Type B pancreatic cell (in vitro differentiated cells): ENCODE measurements at places on chromosomes 2 and 18. TPM values are rescaled to one million over a fixed set of nuclear protein-coding genes. Genes with fewer than 3 reads are reported as not detected.

DNA sequence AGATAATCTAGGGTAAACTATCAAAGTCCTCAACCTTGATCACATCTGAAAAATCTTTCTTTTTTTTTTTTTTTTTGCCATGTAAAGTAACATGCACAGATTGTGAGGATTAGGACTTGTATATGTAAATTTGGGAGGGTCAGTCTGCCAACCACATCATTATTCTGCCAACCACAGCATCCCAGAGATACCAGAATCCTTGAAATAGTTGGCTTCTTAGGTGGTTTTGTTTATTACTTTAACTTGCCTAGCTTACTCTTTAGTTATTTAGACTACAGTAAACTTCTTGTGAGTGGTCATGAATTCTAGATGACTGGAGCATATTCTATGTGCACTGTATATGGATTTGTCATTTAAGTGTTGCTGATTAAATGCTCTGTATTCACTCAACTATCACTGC lies 242.1 kb upstream of the RBMS1 start:
- no peak for DNase-seq

DNA sequence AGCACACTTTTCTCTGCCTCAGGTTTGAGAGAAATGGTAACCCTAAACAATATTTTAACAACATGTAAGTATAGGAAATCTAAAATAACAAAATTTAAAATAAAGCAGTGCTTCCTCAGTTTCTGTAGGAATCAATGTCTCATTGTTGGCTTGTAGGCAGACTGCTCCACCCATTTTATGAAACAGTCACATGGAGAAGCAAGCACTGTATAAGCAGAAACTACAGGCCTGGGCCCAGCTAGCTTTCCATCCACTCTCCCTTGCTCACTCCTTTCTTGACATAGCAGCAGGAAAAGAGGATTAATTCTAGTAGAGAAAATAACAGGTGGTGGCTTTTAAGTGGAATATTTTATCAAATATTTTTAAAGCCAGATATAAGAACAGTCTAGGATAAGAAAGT lies 97.2 kb downstream of the PLEKHM3 start:
- no peak for DNase-seq

DNA sequence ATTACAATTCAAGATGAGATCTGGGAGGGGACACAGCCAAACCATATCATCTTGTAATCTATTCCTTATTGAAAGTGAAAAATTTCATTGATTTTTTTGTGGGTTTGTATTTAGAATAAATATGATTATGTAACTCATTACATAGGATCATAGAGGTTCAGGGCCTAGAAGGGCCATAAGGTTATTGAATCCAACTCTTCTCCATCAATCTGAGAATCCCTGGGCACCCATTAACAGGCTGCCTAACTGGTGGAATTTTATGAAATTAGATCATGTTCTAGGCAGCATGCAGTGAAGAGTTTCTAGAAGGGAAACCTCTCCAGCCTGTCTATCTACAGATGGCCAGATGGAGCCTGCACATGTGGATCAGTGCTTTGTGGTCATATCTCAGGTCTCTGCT lies 6.3 kb upstream of the APOB start:
- DNase-seq, result no peak

DNA sequence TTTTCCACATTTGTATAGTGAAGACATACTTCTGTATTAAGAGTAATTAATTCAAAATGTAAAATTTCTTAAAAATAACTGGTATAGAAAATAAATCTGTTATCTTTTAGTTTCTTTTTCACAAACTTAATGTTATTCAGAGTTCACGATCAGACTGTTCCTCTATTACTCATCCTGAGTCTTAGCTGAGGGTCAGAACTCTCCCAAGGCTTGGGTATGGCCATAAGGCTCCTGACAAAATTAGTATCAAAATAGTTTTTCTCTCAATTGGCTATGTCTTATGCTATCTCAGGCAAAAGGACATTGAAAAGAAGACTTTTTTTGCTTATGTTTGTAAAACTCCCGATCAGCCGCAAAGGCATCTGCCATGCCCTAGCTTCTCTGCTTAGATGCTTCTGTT lies 56.1 kb upstream of the NAB1 start:
- DNase-seq, result no peak

MAP2 gene
- 18.2 and 37.5 TPM in 2 replicates for total RNA-seq

GRCh38 chr2:127897531-127898211 lies 11.9 kb upstream of the AMMECR1L start:
- no peak for DNase-seq

PTPN18 gene
- 35.8 and 37.5 TPM in 2 replicates for total RNA-seq

DNA sequence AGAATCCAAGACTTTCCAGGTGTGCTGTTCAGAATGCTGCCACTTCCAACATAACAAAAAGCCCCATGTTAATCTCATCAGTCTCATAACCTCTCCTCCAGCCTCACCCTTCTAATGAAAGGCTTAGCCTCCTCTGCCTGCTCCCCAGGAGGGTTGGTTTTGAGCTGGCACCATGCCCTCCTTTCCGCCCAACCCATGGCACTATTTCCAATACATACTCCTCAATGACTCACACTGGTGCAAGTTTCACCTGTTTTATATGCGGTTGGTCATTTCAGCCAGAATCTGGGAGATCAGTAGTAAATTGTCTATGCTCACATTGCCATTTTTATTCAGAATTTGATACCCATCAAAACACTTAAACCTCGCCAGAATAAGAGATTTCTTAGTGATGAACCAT lies 157.6 kb upstream of the NRP2 start:
- no peak for DNase-seq

PFN4 gene
- total RNA-seq, result 1.3 and 2.5 TPM in 2 replicates

- no peak for DNase-seq
These were observed 115.1 kb downstream of the STPG4 start for GRCh38 chr2:47039913-47040562.

DNA sequence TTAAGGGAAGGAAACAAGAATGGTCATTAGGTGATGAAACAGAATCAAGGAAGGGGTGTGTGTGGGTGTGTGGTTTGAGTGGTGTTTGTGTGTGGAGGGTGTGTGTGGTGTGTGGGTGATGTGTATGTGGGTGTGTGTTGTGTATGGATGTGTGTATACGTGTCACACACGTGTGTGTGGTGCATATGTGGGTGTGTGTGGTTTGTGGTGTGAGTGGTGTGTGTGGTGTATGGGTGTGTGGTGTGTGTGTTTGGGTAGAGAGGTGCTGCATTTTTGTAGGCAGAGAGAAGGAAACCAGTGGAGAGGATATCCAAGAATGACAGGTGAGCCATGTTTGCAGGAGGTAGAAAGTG lies 1.1 kb upstream of the CEP192 start:
- DNase-seq, result no peak

DNA sequence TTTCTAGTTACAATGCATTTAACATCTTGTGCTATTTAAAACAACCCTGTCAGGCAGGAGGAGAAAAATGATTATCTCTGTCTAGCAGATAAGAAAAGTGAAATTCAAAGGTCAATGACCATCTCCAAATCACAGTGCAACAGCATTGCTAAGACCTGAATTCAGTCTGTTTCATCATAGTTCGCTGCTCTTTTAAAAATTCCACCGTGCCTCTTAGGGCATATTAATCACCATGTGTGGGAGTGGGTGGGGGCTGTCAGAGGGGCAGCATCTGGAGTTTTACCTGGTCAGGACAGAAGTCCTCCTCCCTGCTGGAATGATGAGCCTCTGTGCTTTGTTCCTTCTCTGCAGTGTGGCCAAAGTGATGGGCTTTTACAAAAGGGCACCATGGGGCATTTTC lies 418.7 kb upstream of the RGPD4 start:
- DNase-seq, result no peak

MC5R gene
- not detected in 2 replicates for total RNA-seq

GRCh38 chr2:218168635-218169462 lies 2.1 kb upstream of the CXCR1 start:
- DNase-seq, result no peak

DNA sequence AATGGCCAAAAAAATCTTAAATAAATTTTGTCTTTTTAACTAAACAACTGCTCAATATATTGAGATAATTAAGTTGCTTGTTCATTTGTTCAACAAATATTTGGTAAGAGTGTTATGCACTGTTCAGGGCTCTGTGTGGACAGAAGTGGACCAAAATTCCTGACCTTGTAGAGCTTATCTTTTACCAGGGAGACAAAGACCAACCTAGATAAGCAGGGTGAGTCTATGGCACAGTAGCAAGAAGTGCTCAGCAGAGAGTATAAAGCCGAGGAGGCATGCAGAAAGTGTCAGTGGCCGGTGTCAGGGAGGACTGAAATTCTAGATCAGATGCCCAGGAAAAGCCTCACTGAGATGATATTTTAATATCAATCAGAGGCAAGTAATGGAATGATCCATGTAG lies 2.6 kb downstream of the RAB27B start:
- no peak for DNase-seq

CD226 gene
- total RNA-seq, result 0.59 and 0.92 TPM in 2 replicates

CHRNG gene
- total RNA-seq, result 0.50 and 0.87 TPM in 2 replicates

GRCh38 chr2:289362-290089 lies 1.6 kb upstream of the ALKAL2 start:
- DNase-seq, result no peak

DNA sequence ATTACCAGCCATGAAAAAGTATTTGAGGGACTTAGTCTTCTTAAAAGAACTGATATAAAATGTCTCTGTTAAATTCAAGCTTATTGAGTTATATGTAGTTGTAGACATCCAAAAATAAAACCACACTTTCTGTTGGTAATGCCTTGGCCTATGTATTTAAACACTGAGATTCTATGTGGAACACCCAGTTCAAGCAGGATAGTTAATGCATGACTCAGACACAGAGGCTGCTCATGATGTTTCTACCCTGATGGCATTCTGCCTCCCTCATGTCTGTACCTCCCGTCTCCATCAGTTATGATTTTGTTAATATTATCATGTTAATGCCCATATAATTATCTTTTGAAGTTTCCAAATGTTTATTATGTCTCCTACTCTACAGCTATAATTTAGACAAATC lies 164.5 kb downstream of the XIRP2 start:
- DNase-seq, result no peak

GRCh38 chr18:2948038-2948437 lies 64.9 kb downstream of the LPIN2 start:
- DNase-seq, result no peak

- no peak for DNase-seq
These were observed 298.6 kb upstream of the MAP2 start for GRCh38 chr2:209125291-209125690.

DSG1 gene
- 4.8 and 40.8 TPM in 2 replicates for total RNA-seq

- DNase-seq, result no peak
These were observed 179.1 kb downstream of the ERBB4 start for GRCh38 chr2:212359425-212360067.

- peak; percentile 15 for DNase-seq
These were observed 20.7 kb downstream of the SLC4A3 start for GRCh38 chr2:219648176-219648575.

- no peak for DNase-seq
These were observed 18.9 kb downstream of the ASB1 start for GRCh38 chr2:238445409-238446190.

RNF149 gene
- 47.0 and 57.3 TPM in 2 replicates for total RNA-seq

NAT8 gene
- total RNA-seq, result 0.40 TPM in 1 of 2 replicates, not detected in the other

DNA sequence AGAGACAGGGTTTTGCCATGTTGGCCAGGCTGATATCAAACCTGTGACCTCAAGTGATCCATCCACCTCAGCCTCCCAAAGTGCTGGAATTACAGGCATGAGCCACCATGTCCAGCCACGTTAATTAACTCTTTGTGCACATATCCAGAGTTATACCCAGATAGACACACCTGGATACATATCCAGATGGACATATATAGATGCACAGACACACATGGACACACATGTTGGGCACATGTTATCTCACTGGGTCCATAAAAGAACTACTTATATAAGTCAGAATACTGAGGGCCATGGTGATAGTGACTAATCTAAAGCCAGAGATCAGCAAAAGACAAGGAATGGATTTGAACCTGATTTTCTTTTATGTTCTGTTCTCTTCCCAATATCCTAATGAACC lies 158.6 kb downstream of the IRS1 start:
- no peak for DNase-seq

CACNB4 gene
- 0.38 and 5.6 TPM in 2 replicates for total RNA-seq

- no peak for DNase-seq
These were observed 48.0 kb upstream of the MGAT4A start for GRCh38 chr2:98778741-98779483.

DNA sequence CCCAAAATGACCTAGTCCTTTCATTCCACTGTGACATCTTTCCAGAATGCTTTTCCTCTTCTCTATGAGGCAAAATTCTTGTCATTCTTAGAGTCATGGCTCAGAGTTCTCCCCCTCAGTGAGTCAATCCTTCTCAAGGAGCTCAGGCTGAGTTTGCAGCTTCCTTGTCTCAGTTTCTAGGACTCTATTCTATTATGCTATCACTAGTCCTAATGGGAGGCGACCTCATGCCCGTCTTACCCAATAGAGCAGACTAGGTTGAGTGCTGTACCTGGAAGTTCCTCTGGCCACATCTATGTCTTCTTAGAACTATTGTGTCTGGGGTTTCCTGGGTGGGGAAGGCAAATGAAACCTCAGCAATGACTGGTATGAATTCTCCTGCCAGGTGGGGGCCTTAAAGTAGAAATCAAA lies 51.5 kb downstream of the HAUS1 start:
- DNase-seq, result no peak

DNA sequence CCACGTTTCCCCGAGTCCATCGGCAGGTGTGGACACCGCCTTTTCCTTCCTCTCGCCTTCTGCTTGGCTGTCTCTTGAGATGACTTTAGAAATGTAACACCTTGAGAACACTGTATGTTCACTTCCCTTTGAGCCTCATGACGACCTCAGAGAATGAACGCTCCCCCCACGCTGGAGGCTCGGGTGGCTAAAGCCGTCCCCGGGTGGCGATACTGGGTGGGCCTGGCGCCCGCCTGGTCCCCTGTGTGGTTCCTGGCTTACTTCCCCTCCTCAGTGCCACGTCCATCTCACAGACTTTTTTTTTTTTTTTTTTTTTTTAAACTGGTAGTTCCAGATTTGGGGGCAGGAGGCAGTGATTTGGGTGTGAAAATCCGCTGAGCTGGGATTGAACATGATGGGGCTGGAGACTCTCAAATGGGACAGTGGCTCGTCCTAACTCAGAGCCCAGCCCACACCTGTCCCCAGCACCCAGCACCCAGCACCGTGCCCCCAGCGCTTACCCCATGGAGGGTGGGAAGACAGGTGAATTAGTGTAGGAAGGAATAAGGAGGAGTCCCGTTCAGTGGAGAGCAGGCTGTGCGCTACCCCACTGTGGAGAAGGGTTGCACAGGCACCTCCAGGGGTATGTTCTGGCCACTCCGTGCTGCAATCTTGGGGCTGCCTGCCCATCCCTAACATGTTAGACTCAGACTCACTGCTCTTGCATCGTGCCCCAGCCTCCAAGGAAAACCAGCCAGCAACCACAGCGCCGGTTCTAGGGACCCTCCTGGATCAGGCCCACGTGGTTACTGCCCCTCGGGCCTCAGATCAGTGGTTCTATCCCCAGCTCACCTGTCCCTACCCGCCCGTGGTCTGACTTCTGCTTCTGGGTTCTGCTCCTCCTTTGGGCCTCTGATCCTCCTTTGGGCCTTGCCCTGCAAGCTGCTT lies 174.0 kb downstream of the ASB1 start:
- DNase-seq, result no peak

- DNase-seq, result no peak
These were observed 96.8 kb upstream of the FZD7 start for GRCh38 chr2:201936817-201937216.

GRCh38 chr2:73877071-73877802 lies 15.6 kb upstream of the ACTG2 start:
- DNase-seq, result no peak
